ENCODE measurements at places on chromosomes 1 and 21.

DNA sequence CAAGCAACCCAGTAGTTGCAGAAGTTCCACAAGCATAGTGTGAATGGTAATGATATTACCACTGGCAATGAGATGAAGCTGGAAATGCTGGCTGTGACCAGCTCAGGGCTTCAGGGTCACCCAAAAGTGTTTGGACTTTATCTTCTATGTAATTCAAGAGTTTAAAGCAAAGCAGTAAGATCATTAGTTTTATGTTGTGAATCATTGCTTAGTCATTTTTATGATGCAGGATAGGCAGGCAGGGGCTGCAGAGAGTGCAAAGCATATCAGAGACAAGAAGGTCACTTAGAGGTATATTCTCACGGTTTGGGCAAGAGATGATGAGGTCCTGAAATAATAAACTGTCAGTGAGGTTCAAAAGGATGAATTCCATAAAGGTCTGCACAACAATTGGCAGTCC lies 147.4 kb downstream of the OLFM3 start:
- no peak for DNase-seq

GRCh38 chr1:8020032-8020431 lies 6.1 kb downstream of the ERRFI1 start:
- DNase-seq = no peak

- no peak for DNase-seq
Observed at GRCh38 chr1:41371630-41372599, 10.7 kb downstream of the FOXO6 start.

DNA sequence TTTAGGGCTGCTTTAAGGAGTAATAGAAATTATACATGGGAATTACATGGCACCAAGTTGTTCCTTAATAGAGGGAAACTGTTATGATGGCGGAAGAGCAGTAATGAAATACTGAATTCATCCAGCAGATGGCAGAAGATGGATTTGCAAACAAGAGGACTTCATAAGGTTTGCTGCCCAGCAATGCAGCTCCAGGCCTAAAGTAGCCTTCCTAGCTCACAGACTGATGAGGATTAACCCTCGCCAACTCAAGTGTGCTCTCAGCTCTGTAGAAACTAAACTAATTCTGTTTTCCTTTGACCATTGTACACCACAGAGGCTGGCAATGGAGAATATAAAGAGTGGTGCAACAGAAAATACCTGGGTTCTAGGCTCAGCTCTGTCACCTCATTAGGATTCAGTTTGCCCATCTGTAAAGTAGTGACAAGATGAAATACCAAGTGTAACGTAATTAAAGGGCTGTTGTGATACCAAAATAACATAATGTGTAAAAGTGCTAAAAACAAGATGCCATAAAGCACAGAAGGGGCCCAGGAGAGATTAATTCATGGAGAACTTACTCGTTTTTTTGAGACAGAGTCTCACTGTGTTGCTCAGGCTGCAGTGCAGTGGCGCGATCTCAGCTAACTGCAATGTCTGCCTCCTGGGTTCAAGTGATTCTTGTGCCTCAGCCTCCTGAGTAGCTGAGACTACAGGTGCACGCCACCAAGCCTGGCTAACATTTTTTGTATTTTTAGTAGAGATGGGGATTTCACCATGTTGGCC lies 102.4 kb upstream of the SERBP1 start:
- no peak for DNase-seq

- no peak for DNase-seq
Observed at GRCh38 chr1:221165839-221166500, 286.7 kb downstream of the HLX start.

GRCh38 chr1:29853716-29854330 lies 617.5 kb downstream of the PTPRU start:
- no peak for DNase-seq

DNA sequence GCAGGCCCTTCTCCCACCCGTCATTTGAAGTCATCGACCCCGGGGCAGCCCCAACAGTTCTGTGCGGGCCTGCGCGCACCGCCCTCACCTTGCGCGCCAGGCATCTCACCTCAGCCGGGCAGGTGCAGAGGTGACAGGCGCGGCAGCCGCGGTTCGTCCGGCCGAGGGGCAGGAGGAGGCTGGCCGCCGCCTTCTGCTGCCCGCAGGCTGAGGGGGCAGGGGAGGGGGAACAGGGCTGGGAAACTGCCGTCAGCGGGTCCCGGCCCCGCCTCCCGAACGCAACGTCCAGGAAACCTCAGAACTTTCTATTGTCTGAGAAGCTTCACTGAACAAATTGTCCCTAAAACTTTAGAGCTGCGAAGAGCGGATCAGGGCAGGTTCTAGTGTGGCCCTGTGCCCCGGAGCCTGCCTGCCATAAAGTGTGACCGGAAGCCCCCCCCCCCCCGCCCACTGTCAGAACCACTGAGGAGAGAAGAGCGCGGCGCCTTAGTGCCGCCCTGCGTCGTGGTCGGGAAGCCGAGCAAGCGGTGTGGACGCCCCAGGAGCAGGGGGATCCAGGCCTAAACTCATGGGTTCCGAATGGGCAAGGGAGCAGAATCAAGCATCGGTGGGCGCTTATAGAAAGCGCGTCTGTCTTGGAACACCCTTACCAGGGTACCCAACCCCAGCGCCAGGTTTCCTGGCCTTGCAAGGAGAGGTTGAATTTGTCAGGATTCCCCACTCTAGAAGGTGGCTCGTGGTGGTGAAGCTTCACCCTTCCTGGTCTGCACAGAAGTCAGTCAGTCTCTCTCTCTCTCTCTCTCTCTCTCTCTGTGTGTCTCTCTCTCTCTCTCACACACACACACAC lies 13.3 kb upstream of the TBX15 start:
- no peak for DNase-seq

DNA sequence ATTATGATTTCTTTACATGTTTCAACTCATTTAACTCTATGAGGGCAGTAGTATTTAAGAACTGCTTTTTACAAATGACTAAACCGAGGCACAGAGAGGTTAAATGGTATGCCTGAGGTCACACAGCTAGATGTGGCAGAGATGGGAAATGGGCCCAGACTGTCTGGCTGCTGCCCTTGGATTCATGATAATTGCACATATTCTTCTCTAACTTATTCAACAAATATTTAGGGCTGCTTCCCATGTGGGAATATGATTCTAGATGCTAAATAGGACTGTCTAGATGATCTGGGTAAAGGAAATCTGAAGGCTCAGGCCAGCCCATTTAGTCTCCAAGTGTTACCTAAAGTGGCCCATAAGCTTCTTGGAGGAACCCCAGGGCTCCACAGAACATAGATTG lies 26.2 kb downstream of the C8A start:
- no peak for DNase-seq

DNA sequence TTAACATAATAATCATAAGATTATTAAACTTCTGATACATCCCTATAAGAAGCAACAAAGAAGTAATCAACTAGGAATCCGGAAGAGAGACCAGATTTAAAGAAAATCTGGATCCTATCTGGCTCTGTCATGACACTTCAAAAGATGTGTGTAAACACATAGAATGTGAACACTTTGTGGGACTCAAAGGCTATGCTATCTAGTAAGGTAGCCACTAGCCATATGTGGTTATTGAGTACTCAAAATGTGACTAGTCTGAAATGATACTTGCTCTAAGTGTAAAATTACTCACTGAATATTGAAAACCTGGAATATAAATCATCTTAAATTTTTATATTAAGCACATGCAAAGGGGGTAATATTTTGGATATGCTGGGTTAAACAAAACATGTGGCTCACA lies 8.7 kb downstream of the FUBP1 start:
- DNase-seq = no peak

GRCh38 chr1:55712148-55712547 lies 497.0 kb upstream of the USP24 start:
- no peak for DNase-seq

DNA sequence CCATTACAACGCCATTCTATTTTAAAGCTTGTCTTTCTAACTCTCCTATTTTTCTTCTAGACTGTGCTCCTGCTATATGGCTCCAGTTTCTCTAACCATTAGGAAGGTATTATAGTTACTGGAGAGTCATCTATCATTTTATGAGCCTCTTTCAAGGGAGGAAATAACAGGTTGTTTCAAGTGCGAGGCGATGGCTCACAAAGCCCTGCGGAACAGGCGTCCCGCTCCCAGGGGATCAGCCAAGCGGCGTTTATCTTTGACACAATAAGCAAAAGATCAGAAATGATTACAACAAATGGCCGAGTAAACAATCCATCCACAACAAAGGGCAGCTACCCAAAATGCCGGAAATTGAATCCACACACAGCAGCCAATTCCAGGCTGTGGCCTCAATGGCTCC lies 249.5 kb upstream of the POU3F1 start:
- no peak for DNase-seq

DNA sequence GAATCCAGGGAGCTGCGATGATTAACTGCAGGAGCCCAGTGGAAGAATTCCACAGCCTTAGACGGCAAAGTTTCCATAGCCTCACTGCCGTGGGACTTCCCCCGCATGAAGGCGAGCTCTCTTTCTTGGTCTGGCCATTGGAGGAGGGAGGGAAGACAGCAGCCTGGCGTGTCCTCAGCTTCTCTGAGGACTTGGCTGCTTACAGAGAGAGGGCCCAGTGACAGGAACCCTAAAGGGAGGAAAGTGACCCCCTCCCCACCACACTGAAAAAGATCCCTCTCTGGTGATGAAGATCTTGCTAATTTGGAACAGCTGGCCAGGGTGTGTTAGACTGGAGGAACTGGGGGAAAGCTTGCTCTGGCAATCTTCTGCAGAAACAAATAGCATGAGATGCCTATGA lies 41.0 kb downstream of the ATP2B4 start:
- DNase-seq = no peak

- no peak for DNase-seq
Observed at GRCh38 chr1:205477121-205477758, 21.4 kb upstream of the BLACAT1 start.

DNA sequence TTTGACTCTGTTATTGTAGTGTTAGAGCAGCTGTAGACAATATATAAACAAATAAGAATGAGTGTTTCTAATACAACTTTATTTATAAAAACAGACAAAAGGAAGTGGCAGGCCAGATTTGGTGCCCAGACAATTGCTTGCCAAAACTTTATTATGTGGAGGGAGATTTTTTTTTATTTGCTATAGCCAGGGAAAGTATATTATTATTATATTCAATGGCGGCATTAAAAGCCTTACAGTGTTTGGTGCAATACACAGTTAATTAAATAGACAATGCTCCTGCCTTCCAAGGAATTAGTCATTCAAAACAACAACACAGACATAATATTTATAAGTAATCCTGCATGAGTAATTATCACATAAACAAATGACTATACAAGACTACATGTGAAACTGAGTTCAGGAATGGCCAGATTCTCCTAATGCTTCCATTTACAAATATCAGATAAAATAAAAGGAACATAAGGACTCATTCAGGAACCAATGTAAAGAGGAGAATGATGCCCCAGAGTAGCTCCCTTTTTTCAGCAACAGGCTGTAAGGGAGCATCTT lies 10.6 kb upstream of the RC3H1 start:
- no peak for DNase-seq

DNA sequence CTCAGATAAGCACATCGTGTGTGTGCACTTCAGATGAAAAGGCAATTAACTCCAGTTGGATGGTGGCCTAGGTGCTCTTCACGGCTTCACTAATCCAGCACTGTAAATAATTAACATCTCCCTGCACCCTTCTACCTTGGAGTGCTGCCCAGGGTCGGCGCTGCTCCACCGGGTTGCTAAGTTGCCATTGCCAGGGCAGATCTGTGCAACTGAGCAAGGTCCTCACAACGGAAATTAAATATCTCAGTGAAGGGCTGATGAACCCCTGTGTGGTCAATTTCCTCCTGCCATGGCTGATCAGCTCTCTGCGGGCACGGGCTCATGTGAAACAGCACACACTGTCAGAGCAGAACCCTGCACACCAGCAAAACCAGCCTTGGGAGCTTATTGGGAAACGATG lies 63.2 kb downstream of the SYDE2 start:
- DNase-seq = no peak

DNA sequence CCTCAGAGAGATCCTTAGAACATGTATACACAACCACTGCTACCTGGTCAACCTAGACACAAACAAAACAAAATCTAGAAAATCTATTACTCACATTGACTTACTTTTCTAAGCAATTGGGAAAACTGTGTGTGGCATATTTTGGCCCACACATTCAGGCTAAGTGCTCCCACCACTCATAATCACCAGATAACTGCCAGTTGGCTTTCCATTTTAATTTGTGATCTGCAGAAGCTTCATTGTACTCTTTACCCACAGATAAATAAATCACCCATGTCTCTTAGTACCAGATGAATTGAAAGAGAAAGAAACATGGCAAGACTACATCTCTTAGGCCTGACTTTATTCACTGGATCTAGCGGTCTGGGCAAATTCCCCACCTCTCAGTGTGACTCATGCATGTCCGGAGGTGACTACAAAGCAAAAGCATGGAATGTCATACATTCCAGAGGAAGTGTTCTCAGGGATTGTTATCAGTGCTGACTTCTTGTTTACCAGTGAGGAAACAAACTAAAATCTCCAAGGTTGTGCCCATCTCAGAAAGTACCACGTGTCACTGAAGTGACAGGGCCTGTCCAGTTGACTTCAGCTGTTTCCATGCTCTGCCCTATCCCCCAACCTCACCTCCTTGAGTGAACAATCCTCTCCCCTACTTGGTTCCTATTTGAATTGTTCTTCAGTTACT lies 52.4 kb upstream of the BCL10 start:
- no peak for DNase-seq

DNA sequence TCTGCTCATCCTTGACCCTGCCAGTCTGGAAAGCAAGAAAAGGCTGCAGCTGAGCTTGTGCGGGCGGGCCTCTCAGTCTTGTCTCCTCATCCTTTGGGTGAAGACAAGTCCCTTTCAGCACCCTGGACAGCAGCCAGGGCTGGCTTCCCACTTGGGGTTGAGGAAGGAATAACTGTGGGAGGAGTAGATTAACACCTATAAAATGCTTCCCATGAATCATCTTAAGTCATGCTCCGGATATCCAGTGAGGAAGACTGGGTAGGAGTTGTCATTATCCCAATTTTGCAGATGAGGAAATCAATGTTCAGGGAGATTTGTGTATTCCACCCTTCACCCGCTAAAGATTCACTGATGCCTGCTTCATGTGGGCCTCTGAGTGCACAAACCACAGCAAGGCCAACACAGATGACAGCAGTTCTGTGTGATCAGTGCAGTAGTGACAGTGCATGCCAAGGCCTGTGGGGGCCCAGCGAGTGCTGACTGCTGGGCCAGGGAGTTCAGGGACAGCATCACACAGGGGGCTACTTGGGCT lies 20.1 kb upstream of the COL16A1 start:
- DNase-seq = no peak

DNA sequence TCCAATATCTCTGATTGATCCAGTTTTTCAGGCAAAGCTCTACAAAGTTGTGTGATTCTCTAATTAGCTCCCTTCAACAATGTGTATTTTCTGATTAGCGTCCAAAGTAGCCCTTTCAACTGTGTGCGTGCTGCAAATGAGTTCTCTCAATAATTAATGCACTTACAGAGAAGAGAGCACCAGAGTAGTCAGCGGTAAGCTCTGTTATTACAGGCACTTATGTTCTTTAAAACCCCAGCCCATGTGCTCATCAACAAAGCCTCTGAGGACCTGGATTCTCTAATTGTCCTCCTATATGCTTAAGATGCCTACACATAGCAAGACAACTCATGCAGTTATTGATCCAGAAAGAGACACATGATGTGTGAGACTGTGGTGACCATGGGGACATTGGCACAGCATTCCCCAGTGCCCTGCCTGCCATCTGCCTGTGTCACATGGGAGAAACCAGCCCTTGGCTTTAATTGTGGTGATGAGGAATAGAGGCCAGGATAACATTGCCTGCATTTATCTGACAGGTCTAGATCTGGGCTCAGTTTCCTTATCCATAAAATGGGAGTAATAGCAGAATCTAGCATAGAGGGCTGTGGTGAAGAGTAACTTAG lies 151.7 kb downstream of the PCP4 start:
- DNase-seq = no peak

Measured in CD4-positive, alpha-beta T cell treated with Interleukin-15 for 1 hour (primary cell).